HCT116 (cell line): ENCODE measurements at places on chromosomes 1 and 21.

GRCh38 chr1:7422081-7422480 lies 349.0 kb upstream of the VAMP3 start:
- DNase-seq: no peak

DNA sequence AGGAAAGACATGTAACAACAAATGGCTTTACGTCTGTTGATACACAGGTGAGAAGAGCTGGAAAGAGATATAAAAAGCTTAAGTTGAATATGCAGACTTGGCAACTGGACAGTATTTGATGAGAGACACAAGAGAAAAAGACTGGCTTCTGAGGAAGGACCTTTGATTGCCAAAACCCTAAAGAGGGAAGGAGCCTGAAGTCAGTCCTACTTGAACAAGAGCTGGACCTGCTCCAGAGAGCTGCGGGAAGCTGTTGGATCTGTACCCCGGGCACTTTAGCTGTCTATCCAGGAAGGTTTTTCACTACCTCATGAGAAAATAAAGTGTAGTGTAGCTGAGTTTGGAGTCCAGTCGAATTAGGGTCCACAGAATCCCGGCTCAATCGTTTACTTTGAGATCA lies 25.3 kb upstream of the LRRC8B start:
- no peak for DNase-seq

DNA sequence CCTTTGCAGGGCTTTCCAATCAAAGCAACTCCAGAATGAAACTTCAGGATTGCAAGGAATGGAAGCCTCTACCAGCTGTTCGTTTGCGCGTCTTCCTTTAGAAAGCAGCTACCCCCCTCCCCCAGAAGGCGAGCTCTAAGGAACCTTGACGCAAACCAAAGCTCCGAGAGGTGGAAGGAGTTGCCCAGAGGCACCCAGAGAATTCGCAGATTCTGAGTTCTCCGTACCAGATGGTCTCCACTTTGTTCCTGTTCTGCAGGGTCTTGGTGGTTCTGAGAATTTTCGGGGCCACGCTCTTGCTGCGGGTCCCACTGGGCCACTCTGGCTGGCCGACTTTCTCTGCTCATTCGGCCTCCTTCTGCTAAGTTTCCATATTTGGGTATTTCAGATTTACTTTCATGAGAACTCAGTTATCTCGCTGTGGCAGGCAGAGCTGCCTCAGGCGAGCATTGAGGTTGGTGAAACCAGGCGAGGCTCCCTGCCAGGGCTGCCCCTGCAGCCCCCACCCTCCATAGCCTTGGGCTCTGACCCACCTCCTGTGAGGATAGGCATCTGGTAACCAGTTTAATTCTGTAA lies 801 bp downstream of the TRAF5 start:
- DNase-seq: no peak

DNA sequence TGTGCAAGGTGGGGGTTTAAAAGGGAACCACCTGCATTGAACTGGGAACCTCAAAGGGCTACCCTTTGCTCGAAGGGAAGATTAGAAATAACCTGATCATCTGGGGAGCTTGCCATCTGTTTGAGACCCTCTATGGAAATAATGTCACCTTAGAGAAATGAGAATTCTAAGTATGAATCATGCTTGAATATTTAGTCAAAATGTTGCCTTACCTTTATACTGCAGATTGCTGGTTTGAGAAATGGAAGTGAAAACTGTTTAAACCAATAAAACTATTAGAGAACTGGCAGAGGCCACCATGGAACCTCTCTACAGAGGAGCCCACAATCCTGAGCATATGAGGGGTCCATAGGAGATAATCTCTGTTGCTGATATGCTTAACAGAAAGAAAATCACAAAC lies 131.2 kb upstream of the FAM78B start:
- DNase-seq: no peak
